ENCODE measurements at places on chromosomes 16 and 17.

GRCh38 chr17:56717471-56717870 is 116.2 kb downstream of the C17orf67 start:
- no peak for DNase-seq

GRCh38 chr16:13120557-13120956 is 219.2 kb downstream of the SHISA9 start:
- DNase-seq = no peak

DNA sequence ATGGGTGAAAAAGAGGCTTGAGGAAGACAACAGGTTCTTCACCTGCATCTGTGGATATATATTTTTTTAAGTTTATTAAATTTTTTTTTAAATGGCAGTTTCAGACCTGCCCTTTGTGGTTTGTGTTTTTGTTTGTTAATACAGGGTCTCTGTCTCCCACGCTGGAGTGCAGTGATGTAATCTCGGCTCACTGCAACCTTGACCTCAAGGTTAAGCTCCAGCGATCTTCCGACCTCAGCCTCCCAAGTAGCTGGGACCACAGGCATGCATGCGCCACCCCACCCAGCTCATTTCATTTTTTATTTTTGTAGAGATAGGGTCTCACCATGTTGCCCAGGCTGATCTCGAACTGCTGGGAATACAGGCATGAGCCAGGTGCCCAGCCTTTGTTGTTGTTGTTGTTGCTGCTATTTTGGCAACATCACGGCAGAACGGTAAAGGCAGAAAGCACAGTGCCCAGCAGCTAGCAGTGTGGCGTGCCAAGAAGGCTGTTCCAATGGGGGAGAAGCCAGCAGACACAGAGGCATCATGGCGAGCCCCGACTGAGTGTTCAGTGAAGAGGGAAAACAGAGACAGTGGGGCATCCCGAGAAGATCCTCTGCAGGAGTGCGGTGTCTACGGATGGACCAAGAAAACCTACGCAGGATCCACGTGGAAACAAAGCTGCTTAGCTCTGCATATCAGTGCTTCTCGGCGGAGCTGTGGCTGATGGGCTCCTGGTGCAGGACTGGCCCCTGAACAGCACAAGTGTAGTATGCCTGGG is 19.6 kb downstream of the TMC6 start:
- DNase-seq = no peak

GRCh38 chr16:77430787-77431585 is 3.8 kb downstream of the ADAMTS18 start:
- no peak for DNase-seq

DNA sequence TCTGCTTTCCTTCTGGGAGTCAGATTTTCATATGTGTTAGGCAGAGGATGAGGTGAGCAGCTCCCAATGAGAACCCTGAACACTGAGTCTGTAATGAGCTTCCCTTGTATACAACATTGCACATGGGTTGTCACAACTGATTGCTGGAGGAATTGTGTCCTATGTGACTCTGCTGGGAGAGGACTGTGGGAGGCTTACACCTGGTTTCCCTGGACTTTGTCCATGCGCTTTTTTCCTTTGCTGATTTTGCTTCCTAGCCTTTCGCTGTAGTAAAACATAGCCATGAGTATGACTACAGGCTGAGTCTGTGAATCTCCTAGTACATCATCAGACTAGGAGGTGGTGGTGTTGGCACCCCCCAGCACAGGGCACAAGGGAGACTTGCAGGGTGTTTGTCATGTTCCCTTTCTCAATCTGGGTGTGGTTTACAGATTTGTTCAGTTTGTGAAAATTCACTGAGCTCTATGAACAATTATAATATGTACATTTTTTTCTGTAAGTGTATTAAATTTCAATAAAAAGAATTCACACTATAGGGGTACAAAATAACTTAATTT is 1.7 kb upstream of the PLK1 start:
- DNase-seq = no peak

DNA sequence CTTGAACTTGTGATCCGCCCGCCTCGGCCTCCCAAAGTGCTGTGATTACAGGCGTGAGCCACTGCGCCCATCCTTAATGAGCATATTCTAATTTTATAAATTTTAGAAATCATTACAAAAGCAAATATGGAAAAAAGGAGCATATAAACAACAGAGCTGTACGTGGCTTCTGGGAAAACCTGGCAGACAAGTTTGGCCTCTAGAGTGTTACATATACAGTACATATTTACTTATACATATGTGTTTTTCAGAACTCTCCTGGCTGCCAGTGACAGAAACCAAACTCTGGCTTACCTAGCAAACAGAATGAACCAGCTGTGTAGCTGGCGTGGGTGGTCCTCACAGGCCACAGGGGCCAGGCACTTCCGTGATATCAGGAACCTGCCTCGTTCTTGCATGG is 10.1 kb downstream of the DRC3 start:
- DNase-seq = no peak

DNA sequence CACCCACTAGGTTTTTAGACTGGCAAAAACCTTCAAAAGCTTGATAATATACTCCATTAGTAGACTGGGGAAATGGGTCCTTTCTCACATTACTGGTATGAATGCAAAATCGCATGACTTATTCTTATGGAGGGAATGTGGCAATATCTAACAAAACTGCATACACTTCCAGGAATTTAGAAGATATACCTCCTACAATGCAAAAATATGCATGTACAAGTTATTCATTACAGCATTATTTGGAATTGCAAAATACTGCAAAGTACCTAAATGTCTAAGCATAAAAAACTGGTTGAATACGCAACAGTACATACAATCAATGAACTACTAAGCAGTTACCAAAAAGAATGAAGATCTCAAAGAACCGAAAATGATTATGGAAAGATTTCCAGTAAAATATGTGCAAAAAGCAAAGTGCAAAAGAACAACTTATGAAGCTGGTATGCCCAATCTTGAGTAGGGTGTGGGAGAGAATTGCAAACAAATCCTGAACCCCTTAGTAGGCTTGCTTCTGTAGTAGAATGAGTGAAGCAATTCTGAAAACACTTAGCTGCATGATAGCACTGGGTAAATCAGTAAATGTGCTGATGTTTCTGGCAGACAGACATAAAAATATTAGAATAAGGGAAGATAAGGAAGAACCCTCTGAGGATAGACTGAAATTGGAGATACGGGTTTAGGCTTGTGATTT is 180.1 kb downstream of the PARN start:
- DNase-seq = no peak

DNA sequence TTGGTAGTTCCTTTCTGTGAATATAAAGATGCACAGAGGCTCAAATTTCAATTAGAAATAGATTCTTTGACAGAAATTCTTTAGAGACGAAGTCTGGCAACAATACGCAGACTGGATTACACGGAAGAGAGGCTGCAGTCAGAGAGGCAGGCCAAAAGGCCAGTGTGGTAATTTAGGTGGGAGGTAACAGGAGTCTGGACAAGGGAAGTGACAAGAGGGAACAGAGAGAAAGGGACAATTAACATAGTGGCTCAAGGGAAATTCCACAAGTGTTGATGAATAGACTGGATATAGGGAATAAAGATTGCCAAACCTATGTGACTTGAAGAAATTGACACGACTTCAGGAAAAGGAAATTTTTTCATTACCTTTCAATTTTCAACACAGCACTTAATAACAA is 54.6 kb downstream of the STX8 start:
- no peak for DNase-seq

DNA sequence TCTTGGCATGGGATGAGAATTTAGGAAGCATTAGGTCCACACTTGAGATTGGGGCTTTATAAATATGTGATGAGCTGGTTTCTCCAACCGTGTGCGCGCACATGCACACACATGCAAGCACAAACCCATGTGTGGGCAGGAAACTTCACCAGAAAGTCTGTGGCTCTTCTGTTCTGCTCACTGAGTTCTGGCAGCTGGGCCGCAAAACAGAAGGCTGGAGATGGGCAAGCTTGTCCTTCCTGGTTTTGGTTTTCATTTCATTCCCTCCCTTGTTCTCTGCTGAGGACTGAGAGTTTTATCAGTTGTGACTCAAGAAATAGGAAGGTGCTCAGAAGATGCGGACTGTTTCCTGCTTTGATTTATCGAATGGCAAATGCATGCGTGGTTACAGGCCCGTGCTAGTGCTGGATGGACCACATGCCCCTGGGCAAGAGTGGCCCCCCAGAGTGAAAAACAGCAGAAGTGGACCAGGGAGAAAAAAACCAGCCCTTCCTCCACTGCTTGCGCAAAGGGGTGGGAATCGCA is 14.1 kb downstream of the MAP3K14 start:
- no peak for DNase-seq

DNA sequence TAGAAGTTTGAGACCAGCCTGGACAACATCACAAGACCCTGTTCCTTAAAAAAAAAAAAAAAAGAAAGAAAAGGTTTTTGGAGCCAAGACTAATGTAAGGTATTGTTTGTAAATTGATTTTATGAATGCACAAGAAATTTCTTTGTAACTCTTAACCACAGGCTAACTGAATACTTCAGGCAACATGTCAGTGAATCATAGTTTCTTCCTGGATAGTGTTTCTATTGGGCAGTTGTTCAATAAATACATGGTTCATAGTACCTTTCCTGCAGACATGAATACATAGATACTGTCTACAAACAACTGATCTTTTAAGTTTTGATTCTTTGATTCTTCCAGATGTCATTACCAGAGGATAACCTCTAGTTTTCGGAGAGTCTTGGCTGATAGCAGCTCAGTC is 11.6 kb downstream of the DDX42 start:
- no peak for DNase-seq

DNA sequence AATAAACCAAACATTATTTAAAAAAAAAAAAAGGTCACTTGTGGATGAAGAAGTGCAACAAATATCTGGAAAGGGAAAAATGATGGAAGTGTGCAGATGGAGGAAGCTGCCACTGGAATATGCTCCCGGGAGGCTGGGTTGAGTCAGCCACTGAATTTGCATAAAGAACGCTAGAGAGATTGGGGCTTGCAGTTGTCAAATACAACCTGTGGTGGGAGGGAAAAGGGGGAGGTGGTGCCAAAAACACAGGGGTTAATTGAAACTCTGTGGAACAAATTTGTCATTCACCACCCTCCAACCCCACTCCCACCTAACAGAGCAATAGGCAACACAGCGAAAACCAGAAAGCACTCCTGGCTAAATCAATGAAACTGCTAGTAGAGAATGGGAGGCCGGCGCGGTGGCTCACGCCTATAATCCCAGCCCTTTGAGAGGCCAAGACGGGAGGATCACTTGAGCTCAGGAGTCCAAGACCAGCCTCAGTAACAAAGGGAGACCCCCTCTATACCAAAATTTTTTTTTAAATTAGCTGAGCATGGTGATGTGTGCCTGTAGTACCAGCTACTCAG is 37.6 kb upstream of the RPL38 start:
- no peak for DNase-seq

DNA sequence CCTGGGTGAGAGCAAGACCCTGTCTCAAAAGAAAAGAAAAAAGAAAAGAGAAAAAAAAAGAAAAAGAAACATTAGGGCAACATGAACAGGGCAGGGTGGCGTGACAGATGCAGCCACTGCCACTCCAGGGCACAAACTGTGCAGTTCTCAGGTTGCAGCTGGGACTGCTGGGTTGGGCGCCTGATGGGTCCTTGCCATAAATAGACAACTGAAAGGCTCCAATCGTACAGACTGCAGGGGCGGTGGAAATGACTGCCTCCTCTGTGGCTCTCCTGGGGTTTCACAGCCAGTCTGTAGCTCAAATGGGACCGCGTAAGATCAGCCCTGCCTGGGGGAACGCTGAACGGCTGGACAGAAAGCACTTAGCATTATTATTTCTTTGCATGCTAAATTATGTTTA is 130.7 kb downstream of the CPPED1 start:
- DNase-seq = no peak

GRCh38 chr16:10847176-10847575 is 28.6 kb upstream of the TVP23A start:
- DNase-seq = no peak

DNA sequence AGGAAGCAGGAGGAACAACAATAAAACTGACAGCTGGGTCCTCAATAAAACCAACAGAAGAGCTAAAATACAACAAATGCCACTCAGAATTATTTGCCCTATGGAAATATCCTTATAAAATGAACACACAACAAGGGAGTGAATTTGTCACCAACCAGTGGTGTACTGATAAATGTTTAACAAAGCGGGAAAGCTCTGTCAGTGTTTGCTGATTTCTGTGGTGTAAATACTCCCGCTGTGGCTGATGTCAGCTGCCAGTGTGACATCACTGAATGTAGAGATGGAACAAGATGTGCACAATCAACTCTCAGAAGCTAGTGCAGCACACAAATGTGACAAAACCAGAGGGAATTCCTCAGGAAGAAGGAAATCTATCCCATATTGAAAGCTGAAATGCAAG is 51.9 kb downstream of the CDYL2 start:
- no peak for DNase-seq

DNA sequence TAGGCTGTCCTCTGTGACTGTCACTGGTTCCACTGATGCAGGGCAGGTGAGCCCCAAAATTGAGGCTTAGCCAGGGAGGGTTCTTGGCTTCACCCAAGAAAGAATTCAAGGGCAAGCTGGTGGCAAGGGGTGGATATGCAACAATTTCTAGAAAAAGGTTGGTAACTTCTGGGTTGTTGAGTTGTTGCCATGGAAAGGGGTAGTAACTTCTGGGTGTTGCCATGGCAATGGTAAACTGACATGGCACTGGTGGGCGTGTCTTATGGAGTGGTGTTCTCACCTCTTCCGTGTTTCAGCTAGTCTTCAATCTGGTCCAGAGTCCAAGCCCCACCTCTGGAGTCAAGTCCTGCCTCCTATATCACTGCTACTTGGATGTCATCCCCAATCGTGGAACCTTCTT is 9.5 kb upstream of the GUCY2D start:
- DNase-seq = no peak

DNA sequence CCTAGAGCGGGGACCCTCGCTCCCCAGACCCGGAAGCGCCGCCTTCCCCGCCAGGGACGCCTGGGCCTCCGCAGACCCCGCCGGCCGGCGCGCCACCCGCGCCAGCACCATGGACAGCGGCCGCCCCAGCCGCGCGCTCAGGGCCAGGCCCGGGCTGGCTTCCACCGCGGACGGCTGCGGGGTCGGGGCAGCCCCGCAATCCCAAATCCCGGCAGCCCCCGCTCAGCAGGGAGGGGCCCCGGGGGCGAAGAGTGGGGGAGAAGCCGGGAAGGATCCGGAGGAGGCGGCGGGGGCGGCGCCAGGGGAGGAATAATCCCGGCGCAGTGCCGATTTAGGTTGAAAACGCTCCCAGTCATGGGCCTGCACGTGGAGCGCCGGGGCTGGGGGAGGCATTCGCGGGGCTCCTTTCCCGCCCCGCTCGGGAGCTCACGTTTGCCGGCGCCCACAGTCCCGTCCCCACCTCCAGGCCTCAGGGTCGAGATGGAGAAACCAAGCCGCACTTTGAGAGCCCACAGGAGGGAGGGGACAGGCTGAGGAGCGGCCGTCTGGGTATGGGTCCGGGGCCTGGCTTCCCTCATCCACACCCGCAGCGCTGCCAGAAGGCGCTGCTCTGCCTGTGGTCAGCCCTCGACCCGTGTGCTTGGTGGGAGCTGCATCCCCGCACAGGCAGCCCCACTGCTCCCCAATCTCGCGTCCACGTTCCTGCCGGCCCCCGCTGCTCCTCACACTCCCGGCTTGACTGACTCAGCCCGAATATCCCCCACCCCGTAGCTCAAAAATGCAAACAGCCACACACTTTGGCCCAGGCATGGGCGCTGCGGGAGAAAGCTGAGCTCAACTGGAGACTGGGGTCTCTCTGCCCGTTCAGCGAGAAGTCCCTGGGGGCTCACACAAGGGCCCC is 4.7 kb downstream of the FBXL16 start:
- no peak for DNase-seq

- DNase-seq = no peak
These were observed at the start of gene CES2 for GRCh38 chr16:66935314-66936011. Gene CES2 (plus strand): TSS chr16:66935516. CDS start chr16:66935636, 120 bp downstream.
